ENCODE measurements at places on chromosomes 6 and 20.

DNA sequence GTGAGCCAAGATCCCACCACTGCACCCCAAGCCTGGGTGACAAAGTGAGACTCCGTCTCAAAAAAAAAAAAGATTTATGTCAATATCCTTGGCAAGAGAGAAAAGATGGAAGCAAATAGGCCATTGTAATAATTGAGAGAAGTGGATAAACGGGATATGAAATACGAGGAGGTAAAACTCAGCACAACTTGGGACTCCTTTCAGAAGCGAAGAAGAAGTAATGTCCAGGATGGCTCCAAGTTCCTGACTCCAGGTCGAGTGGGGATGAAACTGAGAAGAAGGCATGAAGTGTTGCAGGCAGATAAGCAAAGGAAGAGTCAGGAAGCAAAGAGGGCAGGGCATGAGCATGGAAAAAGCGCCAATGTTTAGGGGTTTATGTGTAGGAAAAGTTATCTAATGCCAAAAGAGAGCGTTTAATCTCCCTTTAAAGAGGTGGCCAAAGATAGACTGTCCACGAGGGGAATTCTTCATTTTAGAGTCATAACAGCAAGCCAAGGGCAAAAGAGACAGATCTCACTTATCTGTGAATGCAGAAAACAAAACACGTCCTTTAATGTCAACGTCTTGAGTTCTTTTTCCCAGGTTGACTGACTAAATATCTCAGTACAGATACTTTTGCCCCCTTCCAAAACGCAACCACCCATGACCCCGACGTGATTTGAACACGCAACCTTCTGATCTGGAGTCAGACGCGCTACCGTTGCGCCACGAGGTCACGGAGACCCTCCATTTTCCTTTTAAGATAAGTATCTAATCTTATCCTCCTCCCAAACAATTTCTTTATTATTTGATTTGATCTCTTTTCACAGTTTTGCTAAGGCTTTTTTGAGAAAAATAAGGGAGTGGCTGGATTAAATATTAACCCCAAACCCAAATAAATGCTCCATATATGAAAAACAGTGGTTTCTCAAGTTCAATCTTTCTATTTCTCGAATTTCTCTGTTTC lies 46.3 kb upstream of the BTN3A2 start:
- DNase-seq, result no peak

DNA sequence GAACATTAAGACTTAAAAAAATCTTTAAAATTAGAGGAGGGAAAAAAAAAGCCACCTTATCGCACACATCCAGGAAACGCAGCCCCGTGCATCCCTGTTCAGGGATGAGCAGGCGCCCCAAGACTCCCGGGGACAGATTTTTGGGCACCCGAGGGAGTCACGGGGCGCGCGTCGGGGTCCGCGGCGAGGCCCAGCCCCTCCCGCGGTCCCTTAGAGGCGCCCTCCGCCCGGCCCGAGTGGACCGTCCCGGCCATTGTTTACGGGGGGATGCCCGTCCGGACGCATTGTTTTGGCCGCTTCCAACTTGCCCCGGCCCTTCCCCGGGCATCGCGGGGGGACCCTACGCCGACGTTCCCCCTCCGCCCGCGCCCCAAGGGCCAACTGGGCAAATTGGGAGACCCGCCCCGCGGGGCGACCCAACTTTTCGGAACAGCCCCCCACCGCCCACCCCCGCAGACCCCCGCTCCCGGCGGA lies 610 bp downstream of the ZNF217 start:
- DNase-seq, result peak; percentile 60

DNA sequence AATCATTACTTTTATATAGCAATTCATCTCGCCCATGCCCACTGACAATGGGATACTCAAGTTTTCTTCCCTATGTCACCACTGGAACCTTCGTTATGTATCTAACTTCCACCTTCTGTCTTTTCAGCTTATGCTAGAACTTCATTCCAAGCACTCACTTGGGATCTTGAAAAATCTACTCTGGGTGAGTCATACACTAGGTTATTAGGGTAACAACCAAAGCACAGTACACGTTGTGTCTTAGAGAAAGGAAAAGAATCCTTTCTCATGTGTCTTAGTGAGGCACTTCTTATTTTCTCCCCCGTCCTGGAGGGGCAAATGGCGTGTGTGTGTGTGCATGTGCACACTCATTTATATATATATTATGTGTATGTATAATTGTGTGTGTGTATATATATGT lies 18.3 kb upstream of the FAM162B start:
- peak; percentile 8 for DNase-seq

DNA sequence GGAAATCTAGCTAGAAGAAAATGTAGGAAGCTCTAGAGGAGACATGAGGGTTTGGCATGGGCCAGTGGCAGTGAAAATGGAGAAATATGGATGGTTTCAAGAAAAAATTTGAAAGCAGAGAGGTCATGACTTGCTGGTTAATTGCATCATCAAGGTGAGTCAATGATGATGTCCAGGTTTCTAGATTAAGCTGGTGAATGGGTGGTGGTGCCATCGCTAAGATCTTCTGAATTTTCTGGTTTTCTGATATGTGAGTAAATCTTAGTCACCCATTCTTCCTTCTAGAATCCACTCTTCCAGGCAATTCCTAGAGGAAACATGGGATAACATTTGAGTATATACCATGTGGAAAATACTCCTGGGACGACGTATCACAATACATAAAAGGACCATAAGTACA lies 25.0 kb downstream of the SH3BGRL2 start:
- DNase-seq, result no peak

- DNase-seq, result no peak
Measured at GRCh38 chr6:21986703-21987102, 310.1 kb downstream of the PRL start.

DNA sequence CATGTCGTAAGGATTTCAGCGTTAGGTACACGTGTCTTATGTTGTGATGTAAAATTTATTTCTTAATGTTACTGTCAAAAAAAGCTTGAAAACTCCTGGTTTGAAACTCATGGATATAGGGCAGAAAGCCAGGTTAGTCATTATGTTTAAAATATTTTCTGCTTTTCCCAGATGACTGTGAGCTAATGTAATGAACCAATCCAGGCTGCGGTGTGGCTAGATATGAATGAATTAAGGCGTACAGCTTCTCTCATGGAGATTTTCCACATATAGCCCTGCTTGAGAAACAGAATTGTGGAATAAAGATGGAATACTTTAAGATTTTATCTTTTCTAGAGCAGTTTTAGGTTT lies 80.3 kb upstream of the STMND1 start:
- peak; percentile 9 for DNase-seq

GRCh38 chr6:3061501-3061941 lies 6.8 kb upstream of the RIPK1 start:
- peak; percentile 49 for DNase-seq

DNA sequence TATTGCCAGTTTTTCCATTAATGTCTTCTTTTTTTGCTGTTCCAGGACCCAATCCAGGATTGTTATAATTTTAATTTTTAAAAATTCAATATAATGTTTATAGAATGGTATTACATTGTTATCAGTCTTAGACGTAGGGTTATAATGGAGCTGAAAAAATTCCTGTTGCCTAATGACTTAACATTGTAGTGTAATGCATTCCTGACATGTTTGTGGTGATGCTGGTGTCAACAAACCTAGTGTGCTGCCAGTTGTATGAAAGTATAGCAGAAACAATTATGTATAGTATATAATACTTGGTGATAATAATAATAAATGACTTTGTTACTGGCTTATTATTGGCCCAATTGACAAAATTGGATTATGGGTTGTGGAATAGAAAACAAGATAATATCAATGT lies 30.4 kb downstream of the KIZ start:
- DNase-seq, result peak; percentile 79

DNA sequence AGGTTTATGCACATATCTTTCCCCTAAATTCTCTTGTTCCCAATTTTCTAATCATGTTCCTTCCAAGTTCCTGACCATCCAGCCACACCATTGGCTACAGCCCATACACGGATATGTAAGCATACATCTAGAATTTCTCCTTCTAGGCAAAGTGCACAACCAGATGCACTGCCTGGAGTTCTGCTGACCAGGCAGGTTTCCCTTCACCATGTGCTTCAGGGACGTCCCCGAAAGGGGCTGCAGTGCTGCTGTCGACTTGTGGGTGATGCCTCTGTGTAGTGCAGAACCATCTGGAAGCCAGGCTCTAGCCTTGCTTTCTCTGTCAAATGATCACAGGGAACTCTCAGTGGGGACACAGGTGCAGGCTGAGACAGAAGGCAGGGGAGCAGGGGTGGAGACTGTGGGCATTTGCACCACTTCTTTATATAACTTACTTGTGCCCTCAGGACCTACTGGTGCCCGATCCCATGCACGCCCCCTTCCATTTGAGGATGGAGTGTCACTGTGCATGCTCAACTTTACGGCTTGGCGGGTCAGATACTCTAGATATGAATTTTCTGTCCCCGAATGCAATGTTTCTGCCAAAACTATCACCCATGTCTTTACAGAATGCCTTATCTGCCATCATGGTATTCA lies 37.5 kb upstream of the SMOC2 start:
- DNase-seq, result no peak

DNA sequence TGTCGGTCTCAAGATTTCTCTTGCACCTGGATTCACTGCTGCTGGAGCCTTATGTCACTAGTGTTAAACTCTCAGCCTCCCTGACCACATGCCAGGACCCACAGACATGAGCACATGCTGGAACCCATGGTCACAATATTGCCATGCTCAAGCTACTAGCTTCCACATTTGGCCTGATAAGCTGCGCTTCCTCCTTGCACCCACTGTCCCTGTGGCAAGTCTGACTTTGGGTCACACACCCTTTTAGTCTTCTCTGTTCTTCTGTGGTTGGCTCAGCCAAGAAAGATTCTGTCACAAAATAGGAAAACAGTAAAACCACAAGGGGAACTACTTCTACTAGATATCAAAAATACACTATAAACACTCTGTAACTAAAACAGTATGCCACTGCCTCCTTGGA lies 68.9 kb upstream of the HDAC2 start:
- no peak for DNase-seq

DNA sequence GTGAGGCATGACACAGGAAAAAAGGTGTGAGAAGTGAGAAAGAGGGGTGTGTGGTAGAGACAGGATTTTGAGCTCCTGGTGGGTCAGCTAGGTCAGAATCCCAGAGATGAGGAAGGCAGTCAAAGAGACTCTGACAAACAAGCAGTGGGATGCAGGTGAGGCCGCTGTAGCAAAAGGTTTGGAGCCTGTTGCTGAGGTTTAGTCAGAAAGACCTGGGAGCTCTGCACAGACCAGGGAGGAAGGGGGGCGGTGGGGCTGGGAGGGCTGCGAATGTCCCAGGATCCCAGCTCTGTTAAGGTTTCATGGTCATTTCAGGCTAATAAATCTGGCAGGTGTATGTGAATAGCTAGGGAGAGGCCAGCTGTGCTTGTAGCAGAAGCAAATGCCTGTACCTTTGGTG lies 373.9 kb upstream of the SYNCRIP start:
- DNase-seq, result no peak

GRCh38 chr20:56382696-56383095 lies 9.3 kb downstream of the AURKA start:
- no peak for DNase-seq

GRCh38 chr6:147260091-147260490 lies 55.9 kb downstream of the STXBP5 start:
- DNase-seq, result no peak

GRCh38 chr20:2162125-2162822 lies 60.6 kb downstream of the STK35 start:
- DNase-seq, result no peak

DNA sequence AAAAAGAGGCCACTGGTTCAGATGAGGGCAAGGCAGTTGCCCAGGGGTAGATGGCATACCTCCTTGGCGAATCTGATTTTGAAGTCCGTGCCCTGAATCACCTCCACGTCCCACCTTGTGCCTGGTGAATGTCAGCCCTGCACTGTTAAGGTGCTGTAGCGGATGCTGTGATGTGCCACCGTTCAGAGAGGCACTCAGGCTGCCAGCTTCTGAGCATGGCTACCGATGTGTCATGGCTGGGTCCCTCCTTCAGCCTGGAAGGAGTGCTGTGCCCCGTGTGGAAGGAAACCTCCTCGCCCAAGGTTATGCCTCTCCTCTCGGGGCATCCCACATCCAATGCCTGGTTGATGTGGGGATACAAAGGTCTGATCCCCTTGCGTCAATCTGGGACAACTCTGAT lies 43.6 kb downstream of the UST start:
- no peak for DNase-seq

GRCh38 chr6:52335576-52335975 lies 26.4 kb upstream of the PAQR8 start:
- DNase-seq, result no peak

GRCh38 chr20:10180651-10181235 lies 37.9 kb upstream of the SNAP25 start:
- DNase-seq, result no peak

GRCh38 chr20:38075161-38075998 lies 41.8 kb downstream of the RPRD1B start:
- DNase-seq, result no peak

DNA sequence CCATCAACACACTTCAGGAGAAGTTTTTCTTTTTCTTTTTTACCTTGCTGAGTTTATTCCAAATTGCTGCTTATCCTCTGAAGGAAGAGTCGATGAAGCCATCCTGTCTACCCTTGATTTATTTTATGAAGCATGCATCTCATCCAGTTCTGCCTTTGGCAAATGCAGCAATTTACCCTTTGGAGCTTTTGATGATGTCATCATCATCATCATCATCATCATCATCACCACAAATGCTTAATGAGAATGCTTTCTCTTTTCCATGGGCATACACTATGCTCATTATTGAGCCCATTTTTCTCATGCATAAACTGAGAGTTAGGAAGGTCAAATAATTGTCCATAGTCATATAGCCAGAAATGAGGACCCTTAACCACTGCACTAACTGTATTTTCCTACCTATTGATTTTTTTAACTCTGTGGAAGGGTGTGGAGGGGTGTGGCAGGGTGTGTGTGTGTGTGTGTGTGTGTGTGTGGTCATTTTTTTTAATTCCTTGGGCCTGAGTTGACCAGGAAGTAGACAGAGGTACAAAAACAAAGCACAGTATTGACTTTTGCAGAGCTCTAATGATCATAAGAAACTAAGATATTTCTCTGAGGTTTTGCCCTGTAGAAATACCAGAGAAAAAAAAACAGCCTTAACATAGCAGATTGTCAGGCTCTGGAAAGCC lies 82.8 kb downstream of the COL9A1 start:
- DNase-seq, result no peak

DNA sequence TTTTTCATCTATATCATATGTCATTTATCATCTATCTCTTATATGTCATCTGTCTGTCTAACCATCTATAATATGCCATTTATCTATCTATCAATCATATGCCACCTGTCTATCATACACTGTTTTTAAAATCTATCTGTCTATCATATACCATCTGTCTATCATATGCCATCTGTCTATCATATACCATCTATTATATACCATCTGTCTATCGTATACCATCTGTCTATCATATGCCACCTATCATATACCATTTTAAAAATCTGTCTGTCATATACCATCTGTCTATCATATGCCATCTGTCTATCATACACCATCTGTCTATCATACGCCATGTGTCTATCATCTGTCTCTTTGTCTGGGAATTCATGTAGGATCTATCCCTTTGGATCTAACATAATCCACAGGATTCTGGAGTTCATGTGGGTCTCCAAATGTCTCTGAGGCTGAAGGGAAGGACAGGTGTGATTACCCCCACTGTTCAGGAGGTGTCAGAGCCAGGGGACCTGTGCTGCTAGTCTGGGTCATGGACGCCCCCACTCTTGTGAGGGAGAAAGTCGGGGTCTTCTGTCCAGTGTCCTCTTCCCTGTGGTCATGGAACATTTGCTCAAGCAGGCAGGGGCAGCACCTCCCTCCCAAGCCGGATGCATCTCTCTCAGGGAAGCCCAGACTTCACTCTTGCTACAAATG lies 36.9 kb upstream of the FRMD1 start:
- no peak for DNase-seq

GRCh38 chr6:87736809-87737540 lies 34.9 kb upstream of the AKIRIN2 start:
- no peak for DNase-seq
